ENCODE measurements at places on chromosomes 2 and 18. TPM values are rescaled to one million over a fixed set of nuclear protein-coding genes. Genes with fewer than 3 reads are reported as not detected.

Gene ST8SIA5
- total RNA-seq, result 3.2 TPM

Gene CDCA7
- total RNA-seq, result 76.9 TPM

Gene SCYGR4
- not detected for total RNA-seq

Gene GREB1
- total RNA-seq, result 0.38 TPM

Gene TLX2
- total RNA-seq, result not detected

Gene C2orf81
- 0.48 TPM for total RNA-seq

Gene NEDD4L
- total RNA-seq, result 26.0 TPM

Gene CFAP53
- total RNA-seq, result 0.08 TPM

Gene EGR4
- not detected for total RNA-seq

Gene DSG1
- not detected for total RNA-seq

Gene CFAP210
- not detected for total RNA-seq

Gene IHH
- 0.10 TPM for total RNA-seq

Gene SLC11A1
- 0.36 TPM for total RNA-seq

Gene GPR35
- 0.30 TPM for total RNA-seq

Gene LIMS2
- total RNA-seq, result 4.0 TPM

Gene SOX11
- total RNA-seq, result 19.8 TPM

Gene CXCR1
- not detected for total RNA-seq

Gene MAP3K19
- not detected for total RNA-seq

Gene CHST9
- 9.2 TPM for total RNA-seq

Gene LRATD1
- total RNA-seq, result not detected

Gene PLB1
- 0.61 TPM for total RNA-seq

Gene POTEI
- total RNA-seq, result 0.47 TPM

Gene SULT1C2
- not detected for total RNA-seq

Gene TUBA3E
- not detected for total RNA-seq

Gene ACKR3
- total RNA-seq, result 87.5 TPM

Gene SLC9A2
- total RNA-seq, result 0.10 TPM

Gene MREG
- 10.3 TPM for total RNA-seq

Gene MDH1B
- total RNA-seq, result 1.3 TPM

Gene PFN4
- 0.81 TPM for total RNA-seq

Gene GALR1
- not detected for total RNA-seq

Gene ZCCHC2
- 4.0 TPM for total RNA-seq

Gene OBSL1
- total RNA-seq, result 67.8 TPM
